ENCODE measurements at places on chromosomes 11 and 22.
A peak's percentile ranks its signal among the peaks of the same experiment; 100 is the strongest.

GRCh38 chr11:107669893-107670601 is 41.8 kb downstream of the SLN start:
- no peak for DNase-seq

- DNase-seq, result no peak
Observed at GRCh38 chr11:4704790-4705334, 278 bp downstream of the MMP26 start.

- DNase-seq, result no peak
Observed at GRCh38 chr11:62461740-62462507, 43.1 kb downstream of the SCGB1A1 start.

DNA sequence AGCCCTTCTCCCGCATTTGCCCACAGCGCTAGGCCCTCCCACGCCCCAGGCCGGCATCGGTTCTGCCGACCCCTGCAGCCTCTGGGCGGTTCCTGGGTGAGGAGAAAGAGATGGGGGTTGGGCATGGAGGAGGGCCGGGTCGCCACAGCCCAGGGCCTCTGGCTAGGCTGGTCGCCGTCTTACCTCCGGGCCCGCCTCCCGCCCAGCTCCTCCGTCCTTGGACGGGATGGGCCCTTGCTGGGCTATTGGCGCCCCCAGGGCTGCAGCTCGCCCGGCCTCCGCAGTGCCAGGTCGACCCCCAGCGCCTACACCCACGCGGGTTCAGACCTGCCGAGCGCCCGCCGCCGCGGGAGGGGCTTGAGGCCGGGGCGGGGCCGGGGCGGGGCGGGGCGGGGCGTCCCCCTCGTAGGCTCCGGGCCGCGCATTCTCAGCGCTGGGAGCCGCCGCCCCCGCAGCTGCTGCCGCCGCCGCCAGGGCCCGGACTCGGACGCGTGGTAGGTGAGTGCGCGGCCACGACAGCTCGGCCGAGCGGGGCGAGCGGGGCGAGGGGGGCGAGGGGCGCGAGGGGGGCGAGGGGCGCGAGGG is at the start of gene CD151:
CD151 (plus strand) TSS at position 424 of the 585 bp plus-strand sequence. CDS start 3,118 bp downstream, outside the sequence.
- no peak for DNase-seq

DNA sequence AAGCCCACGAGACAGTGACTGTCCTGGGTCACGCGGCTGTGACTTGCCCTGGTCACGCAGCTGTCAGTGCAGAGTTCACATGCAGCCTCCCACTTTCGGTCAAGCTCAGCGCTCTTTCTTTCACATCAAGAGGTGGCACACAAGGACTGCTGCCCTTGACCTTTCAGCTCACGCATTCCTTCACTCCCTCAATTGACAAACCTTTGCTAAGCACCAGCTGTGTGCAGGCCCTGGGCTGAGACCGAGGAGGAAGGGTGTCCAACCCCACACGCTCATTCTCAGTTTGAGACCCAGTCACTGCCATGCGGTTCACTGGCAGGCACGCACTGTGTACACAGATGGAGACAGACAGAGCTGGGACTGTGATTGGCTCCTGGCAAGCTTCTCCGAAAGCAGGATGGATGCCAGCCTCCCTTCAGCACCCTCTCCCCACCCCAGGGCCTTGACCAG is 70.3 kb downstream of the SCUBE1 start:
- no peak for DNase-seq

GRCh38 chr11:36362902-36363301 is 66.8 kb downstream of the PRR5L start:
- DNase-seq, result no peak

DNA sequence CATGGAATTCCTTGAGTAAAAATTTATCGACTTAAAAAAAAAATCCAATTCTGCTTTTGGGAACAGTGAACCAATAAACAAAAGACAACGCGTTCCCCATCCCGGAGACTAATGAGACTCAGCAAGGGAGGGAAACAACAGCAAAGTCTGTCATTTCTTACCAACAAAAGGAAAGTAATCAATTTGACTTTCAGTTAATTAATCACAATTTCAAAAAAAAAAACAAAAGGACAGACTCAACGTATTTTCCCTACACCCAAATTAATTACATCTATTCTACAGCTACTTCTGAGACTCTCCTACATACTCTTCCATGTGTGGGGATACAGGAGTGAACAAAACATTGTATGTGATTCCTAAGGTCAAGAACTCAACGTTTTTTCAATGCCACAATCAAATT is 1.9 kb downstream of the RDX start:
- no peak for DNase-seq

- no peak for DNase-seq
Observed at GRCh38 chr22:36541831-36542411, 13.0 kb upstream of the EIF3D start.

- DNase-seq, result no peak
Observed at GRCh38 chr11:104462341-104462740, 298.4 kb upstream of the PDGFD start.

DNA sequence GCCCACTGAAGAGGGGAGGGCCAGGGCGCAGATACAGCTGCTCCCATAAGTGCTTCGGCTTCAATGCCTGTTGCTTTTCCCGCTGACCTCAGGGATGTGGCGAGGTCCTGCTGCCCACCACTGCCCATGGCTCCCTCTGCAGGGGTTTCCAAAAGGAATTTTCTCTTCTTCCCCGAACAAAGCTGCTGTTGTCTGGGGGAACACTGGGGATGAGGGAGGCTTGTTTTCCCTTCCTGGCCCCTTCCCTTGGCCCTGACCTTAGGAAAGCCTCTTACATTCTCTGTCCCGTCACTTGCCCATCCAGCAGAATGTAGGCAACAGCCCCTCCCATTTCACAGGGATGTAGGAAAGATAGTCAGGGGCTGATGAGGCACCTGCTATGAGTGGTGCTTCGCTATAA is 34.8 kb downstream of the CD82 start:
- DNase-seq, result no peak

DNA sequence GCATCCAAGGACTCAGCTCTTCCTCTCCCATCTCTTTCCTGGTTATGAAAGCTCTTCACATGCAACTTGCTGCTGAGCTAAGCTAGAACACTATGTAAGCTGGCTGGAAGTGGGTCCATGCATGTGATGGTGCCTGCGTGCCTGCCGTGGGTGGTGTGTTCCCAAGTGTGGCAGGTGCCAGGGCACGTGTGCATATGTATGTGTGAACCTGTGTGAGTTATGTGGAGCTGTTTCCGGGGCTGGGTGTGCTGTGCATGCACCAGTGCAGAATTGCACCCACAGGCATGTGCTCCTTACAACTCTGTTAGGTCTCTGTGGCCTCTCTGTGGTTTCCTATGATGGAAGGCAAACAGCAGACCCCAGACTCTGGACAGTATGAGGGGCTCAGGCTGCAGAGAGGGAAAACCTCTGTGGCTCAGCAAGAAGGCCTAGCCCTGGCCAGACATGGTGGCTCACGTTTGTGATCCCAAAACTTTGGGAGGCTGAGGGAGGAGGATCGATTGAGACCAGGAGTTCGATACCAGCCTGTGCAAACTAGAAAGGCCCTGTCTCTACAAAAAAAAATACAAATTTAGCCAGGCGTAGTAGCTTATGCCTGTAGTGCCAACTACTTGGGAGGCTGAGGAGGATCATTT is 4.1 kb upstream of the P2RY6 start:
- DNase-seq, result no peak

DNA sequence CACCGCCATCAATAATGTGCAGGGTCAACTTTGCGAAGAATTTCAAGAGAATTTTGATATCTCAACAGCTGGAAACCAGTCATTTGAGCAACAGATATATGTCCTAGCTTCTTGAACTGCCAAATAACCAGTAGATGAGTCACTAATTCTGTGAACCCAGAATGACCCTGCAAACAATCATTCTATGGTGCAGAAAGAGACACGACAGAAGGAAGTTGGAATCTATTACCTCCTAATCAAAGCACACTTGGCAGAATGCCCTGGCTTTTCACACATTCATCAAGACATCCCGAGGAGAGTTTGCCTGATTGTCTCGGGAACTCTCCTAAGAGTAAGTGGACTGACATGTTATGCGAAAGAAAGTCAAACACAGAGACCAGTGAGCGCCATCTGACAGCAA is 621.1 kb downstream of the OPCML start:
- DNase-seq, result no peak

- DNase-seq, result no peak
Observed at GRCh38 chr22:36935313-36935610, 21.8 kb downstream of the CSF2RB start.

- no peak for DNase-seq
Observed at GRCh38 chr22:28983788-28984441, 77.7 kb downstream of the C22orf31 start.

- no peak for DNase-seq
Observed at GRCh38 chr11:123188508-123189165, 6.4 kb downstream of the CLMP start.

DNA sequence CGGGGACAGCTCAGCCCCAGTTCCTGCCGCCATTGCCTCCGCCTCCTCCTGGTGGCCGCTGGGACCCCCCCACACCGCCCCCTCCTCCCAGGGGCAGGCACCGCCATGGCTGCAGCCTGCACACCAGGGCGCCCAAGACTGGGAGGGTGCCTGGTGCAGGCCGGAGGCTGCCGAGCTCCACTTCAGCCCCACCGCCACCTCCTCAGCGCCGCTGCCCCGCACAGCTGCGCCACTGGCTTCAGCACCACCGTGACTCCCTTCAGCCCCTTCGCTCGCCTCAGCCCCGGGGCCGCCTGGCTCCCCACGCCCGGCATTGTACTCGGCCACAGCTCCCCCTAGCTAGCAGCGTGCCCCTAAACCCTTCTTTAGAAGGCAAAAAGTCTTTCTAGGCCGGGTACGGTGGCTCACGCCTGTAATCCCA is 131.1 kb downstream of the CRYBB2 start:
- DNase-seq, result no peak

GRCh38 chr11:46429717-46430116 is 38.1 kb upstream of the CHRM4 start:
- no peak for DNase-seq

GRCh38 chr11:117600234-117600783 is 196.7 kb downstream of the DSCAML1 start:
- DNase-seq, result no peak

GRCh38 chr11:1837171-1838076 is 1.4 kb upstream of the TNNI2 start:
- peak; percentile 67 for DNase-seq

GRCh38 chr11:70029115-70029860 is 48.8 kb upstream of the ANO1 start:
- DNase-seq, result no peak

- DNase-seq, result no peak
Observed at GRCh38 chr22:25956801-25957200, 212.5 kb upstream of the SEZ6L start.

- DNase-seq, result no peak
Observed at GRCh38 chr11:11979488-11980117, 28.8 kb downstream of the DKK3 start.

DNA sequence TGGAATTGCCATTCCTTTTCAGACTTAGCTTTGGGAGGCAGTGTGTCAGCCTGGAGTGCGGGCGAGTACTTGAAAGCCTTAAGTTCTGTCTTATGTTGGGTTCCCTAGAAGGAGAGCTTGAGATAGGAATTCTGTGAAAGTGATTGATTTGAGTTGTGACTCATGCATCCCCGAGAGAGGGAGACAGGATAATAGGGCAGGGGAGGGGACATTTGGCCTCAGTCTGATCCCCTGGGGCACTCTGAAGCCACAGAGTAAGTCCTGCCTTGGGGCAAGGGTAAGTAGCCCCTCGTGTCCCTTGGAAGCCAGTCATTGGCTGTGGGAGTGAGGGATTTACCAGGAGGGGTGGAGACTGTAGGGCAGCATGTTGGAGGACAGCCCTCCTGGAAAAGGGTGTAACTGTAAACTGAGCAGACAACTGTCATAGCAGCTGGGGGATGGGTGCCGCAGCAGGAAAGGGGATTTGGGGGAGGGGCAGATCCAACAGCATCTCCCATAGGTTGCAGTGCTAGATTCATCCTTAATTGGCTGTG is 44.0 kb downstream of the KIAA1671 start:
- DNase-seq, result peak; percentile 41

GRCh38 chr11:79486242-79486984 is 45.6 kb upstream of the TENM4 start:
- DNase-seq, result no peak

- no peak for DNase-seq
Observed at GRCh38 chr11:119764108-119764868, 35.3 kb upstream of the NECTIN1 start.

DNA sequence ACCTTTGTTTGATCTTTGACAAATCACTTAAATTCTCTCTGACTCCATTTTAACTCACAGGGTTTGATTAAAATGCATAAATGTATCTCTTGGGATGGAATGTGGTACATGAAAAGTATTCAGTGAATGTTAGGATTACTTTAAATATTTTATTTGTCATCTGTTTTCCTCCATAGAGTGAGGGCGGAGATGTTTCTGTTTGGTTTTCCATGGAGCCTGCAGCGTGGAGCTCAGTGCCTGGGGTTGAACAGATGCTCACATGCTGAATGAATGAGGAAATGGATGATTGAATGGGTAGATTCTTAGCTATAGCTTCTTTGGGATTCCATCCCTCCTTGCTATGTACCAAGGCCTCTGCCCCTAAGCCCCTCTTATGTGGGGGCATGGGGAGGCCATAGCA is 10.0 kb downstream of the TSPAN18 start:
- DNase-seq, result no peak

DNA sequence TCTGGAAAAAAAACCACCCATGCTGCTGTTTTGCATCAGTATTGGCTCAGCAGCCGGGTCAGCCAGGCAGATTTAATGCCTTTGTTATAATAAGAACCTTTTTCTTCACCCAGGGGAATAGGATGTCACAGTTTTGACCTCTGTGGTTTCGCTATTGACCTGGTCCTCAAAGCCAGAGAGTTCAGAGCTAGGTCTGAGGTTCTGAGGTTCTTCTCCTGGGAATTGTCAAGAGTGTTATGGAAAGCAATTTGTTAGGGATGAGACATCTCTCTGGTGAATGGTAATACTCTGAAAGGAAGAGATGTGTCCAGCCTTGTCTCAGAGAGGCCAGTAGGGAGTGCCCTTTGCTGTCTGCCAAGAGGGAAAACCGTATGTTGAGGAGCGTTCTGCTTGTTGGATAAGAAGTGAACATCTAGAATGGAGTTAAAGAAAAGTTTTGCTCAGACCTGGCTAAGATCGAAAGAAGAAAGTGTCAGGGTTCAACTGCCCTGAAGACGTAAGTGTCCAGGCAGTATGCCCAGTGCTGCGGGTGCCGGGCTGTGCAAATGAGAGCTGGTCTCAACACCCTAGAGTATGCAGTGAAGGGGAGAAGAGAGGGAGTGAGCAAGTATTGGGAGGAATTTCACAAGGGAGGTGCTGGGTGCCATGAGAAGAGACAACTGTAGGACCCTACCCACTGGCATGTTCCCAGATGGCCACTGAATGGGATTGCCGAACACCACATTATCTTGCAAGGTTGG is 150.9 kb upstream of the TTC12 start:
- DNase-seq, result no peak

- no peak for DNase-seq
Observed at GRCh38 chr11:126716456-126717083, 284.0 kb downstream of the KIRREL3 start.

GRCh38 chr11:68912254-68912653 is 8.6 kb downstream of the IGHMBP2 start:
- DNase-seq, result no peak

- no peak for DNase-seq
Observed at GRCh38 chr22:35617137-35617755, at the start of gene MB. TSS of gene MB (minus strand) at chr22:35617329. CDS start at chr22:35617257, 72 bp downstream.
